Renal cortex interstitium (tissue), 15 donors: ENCODE measurements at places on chromosomes 5 and 9.

DNA sequence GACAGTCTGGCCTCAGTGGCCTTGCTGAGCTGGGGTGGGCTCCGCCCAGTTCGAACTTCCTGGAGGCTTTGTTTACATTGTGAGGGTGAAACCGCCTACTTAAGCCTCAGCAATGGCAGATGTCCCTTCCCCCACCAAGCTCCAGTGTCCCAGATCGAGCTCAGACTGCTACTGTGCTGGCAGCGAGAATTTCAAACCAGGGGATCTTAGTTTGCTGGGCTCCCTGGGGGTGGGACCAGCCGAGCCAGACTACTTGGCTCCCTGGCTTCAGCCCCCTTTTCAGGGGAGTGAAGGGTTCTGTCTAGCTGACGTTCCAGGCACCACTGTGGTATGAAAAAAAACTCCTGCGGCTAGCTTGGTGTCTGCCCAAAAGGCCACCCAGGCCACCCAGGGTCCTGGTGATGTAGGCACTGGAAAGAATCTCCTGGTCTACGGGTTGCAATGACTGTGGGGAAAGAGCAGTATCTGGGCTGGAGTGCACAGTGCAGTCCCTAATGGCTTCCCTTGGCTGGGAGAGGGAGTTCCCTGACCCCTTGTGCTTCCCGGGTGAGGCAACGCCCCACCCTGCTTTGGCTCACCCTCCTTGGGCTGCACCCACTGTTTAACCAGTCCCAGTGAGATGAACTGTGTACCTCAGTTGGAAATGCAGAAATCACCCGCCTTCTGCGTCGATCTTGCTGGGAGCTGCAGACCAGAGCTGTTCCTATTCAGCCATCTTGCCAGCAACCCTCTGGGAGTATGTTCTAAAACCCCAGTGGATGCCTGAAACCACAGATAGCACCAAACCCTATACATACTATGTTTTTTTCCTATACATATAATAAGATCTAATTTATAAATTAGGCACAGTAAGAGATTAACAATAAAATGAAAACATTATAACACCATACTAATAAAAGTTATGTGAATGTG, 95.5 kb downstream of the TMEM161B start:
- no peak for DNase-seq

DNA sequence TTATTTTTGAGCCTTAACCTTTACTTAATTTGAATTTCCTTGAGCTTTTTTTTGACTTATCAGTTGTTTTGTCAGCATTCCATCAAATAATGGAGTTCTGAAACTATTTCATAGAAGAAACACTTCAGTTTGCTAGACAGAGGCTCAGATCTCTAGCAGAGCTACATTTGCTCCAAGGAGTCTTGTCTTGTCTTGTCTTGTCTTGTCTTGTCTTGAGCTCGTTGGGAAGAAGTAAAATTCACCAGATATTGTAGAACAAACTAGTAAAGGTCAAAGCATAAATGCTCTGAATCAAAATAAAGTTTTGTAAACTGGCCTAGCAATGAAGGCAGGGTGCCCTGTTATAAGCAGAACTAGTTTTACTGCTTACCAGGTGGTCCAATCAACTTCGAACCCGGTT, 33.5 kb downstream of the RAB24 start:
- DNase-seq: no peak

DNA sequence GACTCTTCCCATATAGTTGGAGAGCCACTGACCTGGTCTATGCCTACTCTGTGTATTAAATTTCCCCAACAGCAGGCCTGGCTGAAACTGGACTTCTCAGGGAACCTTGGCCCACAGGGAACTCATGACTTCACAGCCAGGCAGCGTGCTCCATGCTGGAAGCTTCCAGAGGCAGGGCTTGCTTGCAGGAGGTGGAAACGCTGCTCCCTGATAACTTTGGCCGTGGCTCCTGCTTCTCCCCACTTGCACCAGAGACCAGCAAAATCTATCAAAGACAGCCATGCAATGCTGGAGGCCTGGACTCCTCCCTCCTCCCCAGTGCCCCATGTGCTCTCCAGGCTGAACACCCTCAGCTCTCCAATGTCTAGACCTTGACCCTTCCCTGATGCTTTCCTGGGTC, 137.1 kb downstream of the GABBR2 start:
- DNase-seq: no peak

GRCh38 chr5:117494188-117494587, 919.6 kb upstream of the SEMA6A start:
- DNase-seq: no peak

GRCh38 chr5:8750100-8750499, 795.8 kb downstream of the SEMA5A start:
- no peak for DNase-seq
